Fibroblast of upper back skin (primary cell): ENCODE measurements at places on chromosomes 7 and 10.

DNA sequence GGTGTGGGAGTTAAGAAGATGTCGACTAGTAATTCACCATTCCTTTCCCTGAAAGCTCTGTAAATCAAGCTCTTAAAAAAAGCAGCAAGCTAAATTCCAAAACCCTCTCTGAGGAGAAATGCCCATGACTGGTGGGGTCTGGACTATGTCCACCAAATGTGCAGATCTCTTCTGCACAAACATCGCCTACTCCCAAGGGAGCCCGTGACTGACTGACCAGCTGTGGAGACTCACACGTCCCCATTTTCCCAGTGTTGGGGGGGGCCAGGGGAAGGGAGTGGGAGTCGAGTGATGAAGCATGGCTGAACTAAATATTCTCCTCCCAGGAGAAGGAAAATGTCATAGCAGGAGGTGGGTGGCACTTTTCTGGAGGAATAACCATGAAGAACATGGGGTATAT lies 164.1 kb upstream of the HPS1 start:
- DNase-seq = no peak

DNA sequence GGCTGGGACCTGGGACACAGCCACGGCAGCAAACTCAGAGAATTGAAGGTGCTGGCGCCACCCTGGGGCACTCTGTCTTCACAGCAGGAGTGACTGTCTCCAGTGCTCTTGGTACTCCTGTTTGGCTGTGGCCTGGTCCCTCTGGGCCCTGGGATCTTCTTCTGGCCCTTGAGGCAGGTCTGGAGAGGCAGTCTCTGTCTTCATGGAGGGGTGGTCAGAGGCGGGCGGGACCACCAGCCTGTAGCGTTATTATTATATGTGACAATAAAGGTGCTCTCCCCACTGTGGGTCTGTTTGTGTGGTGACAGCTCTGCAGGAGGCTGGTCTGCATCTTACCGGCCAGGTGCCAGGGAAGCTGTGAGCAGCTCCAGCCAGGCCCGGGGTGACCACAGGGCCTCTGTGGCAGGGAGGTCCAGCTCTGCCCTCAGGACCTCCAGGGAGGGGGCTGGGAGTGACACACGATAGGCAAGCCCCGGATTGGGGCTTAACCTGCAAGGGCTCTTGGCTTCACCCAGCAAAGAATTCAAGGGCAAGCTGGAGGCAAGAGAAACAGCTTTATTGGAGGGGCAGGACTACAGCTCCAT lies 70.3 kb downstream of the MYL10 start:
- no peak for DNase-seq

- DNase-seq = no peak
Observed at GRCh38 chr10:80513106-80513505, 24.6 kb upstream of the SH2D4B start.

- DNase-seq = no peak
Observed at GRCh38 chr7:30863706-30864035, 48.0 kb upstream of the AQP1 start.

GRCh38 chr10:131636116-131636515 lies 264.7 kb upstream of the PPP2R2D start:
- no peak for DNase-seq
